Esophagus squamous epithelium (tissue), 5 donors: ENCODE measurements at places on chromosomes 11 and 22. TPM values are rescaled to one million over a fixed set of nuclear protein-coding genes. Genes with fewer than 3 reads are reported as not detected.

Gene OVOL1
- total RNA-seq: 26.5 TPM

Gene BSX
- not detected for total RNA-seq

Gene CD3G
- total RNA-seq: 0.85 TPM

Gene NADSYN1
- 80.5 TPM for total RNA-seq

Gene ZNRD2
- total RNA-seq: 40.5 TPM

Gene NCR3LG1
- 1.5 TPM for total RNA-seq

Gene DDIAS
- 10.9 TPM for total RNA-seq

Gene MS4A3
- total RNA-seq: not detected

Gene MTMR2
- 21.2 TPM for total RNA-seq

Gene TBX10
- total RNA-seq: not detected
